ENCODE measurements at places on chromosomes 4 and X.

DNA sequence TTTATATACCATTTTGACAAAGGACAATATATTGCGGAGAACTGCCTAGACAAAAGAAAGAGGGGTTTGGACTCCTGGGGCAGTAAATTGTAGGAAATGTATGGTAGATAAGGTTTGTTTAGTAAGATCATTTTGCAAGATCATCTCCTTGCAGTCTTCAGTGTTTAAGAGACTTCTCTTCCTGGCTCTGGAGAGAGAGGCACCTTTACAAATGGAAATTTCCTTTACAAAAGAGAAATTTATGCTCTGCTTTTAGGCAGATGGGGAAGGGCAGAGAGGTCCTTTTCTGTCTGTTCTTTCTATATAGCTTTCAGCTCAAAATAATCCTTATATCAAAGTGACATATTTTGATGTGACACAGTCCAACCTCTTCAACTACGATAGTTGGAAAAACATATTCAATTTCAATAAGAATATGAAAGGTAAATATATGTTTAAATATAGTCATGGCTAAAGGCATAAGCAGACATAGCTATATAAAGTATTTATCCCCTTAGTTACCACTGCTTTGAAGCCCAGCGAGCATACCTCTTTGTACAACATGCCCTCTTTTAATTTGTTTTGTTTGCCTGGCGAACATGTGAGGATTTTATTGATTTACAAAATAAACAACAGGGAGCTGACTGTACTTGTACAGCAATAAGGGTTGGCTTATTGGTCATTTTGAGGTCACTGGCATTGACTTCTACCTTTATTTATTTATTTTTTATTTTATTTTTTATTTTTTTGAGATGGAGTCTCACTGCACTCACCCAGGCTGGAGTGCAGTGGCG, 65.2 kb downstream of the TRIM2 start:
- no peak for DNase-seq

DNA sequence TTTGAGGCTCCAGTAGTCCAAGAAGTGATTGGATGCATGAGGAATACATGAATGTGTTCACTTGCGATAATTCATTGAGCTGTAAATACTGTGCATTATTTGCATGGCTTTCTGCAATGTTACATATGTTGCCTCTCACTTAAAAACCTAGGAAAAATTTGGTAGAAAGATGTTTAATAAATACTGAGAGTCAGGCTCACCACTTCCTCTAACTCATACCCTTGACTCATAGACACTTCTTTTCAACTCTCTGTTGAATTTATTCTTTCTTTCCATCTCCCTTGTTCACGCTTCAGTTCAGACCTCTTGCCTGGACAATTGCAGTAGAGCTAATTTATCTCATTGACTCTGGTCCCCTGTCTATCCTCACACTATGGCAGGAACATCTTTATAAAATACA, 35.8 kb upstream of the LEF1 start:
- DNase-seq, result no peak

DNA sequence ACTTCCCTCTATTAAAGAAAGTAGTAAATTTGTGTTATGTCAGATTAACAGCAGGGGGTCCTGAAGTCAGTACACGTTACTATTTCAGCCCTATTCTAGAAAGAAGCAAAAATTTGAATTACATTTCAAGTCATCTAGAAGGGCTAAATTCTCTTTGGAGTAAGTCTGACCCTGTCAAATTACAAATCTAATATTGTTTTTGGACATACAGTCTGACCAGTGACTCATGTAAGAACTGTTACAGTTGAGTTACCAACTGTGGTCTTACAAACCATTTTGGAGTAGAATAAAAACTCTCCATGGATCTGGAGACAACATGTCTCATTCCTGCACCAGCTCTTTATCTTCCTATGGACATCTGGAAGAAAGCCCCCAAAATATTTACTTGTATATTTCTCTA, 36.0 kb upstream of the GYPA start:
- DNase-seq, result no peak

- DNase-seq, result no peak
Observed at GRCh38 chrX:107709266-107709806, 66.3 kb downstream of the TSC22D3 start.

- no peak for DNase-seq
Observed at GRCh38 chr4:155822572-155822971, 43.5 kb downstream of the ASIC5 start.

- no peak for DNase-seq
Observed at GRCh38 chr4:153000076-153000420, 63.9 kb downstream of the FHDC1 start.

DNA sequence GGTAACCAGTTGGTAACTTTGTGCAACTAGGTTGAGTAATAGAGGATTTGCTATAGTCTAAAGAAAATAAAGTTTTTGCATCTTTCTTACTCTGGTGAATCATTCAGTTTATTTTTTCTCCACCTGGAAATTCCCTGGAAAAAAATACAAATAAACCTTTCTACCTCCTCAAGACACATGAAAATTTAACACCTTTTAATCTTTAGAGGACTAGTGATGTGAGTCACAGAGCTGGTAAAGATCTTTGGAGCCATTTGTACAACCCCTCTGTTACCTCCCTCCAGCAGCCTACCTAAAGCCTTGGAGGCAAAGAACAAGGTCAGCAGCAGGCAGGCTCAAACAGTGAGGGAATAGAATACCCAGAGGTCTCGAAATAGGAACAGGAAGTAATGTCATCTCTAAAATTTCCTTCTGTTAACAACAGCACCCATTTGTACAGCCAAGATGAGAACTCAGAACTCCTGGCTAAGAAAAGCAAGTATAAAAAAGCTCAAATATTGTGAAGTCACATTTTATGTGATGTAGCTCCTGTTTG, 10.2 kb upstream of the MAOB start:
- DNase-seq, result no peak

DNA sequence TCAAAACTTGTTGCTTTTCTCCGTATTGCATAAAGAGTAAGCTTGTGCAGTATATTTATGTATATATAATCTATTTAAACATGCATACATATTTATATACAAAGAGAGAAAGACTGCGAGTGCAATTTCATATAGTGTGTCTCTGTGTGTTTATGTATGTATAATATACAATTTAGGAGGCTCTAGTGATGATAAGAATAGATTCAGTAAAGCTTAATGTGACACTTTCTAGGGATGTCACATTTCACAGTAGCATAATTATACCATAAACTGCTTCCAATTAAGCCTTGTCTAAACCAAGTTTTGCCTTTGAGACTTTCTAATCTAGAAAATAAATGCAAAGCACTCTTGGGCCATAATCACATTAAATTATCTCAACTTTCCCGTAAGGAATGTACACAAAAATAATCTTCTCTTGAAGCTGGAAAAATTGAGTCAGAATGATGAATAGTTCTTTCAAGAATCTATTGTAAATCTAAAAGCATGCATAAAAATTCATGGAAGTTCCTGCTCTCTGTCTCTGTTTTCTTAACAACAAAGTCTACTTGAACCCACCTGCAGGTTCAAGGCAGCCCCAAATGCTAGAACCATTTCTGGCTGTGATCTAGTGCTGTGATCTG, 114.1 kb upstream of the NPY2R start:
- no peak for DNase-seq

GRCh38 chrX:70452143-70452733, 7.6 kb downstream of the DLG3 start:
- DNase-seq, result no peak

GRCh38 chr4:183858011-183858615, 47.0 kb upstream of the STOX2 start:
- DNase-seq, result no peak

GRCh38 chrX:110442635-110443034, 84.0 kb downstream of the RTL9 start:
- no peak for DNase-seq

DNA sequence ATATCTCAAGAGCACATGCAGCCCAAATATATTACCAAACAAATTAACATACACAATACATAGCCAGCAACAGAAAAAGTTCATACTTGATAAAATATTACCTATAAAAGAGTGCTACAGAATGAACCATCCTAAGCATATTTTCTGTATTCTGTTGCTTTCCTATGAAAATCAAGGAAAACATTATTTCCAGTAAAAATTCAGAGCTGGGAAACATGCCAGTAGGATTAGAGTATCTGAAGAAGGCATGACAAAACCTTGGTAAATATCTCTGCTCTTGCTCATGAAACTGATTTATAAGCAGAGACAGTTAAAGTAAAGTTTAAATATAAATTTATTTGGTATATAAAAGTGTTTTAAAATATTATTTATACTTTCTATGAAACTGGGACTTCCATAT, 599.7 kb downstream of the ARAP2 start:
- no peak for DNase-seq

GRCh38 chr4:15031993-15032675, 29.9 kb downstream of the CPEB2 start:
- no peak for DNase-seq

DNA sequence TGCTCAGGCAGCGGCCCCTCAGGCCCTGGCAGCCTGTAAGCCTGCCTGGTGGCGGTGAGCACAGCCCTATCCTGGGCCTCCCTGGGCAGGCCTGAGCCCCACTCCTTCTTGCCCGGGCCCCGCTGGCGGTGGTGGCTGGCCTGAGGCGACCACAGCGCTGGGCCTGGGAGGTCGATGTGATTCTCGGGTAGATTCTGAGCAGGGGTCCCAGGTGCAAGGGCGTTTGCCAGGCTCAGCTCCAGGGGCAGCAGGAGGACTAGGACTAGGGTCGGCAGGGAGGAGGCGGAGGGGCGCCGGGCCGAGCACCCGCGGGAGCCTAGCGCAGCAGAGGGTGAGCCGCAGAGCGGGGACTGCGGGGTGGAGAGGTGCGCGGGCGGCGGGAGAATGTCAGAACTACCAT, 17.0 kb downstream of the FAM9A start:
- DNase-seq, result no peak

DNA sequence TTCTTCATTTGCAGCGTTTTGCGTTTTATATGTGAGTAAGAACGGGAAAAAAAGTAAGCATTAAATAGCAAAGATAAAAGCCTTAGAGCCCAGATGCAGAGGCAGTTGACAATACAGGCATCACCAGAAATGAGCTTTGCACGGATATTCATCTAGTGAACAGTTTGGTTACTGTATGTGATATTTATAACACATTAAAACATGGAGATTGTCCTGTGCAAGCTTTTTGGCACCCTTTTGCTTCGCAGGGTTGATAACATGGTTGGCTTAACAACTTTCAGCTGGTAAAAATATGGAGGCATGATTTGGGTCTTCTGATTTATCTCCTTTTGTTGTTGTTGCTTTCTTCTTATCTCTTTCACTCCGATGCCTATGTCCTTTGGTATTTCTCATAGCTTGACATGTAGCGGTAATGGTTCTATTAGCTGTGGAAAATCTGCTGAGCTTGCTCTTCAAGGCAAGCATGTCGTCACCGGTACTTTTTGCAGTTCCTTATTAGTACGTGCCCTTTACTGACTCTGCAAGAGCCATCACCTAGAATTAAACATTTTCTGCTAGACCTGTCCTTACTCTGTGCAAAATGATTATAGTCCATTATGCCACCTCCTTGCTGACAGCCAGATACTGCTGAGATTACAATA, 102.9 kb downstream of the PCDH7 start:
- DNase-seq, result no peak

GRCh38 chrX:107482046-107482445, 32.6 kb downstream of the FRMPD3 start:
- DNase-seq, result no peak

DNA sequence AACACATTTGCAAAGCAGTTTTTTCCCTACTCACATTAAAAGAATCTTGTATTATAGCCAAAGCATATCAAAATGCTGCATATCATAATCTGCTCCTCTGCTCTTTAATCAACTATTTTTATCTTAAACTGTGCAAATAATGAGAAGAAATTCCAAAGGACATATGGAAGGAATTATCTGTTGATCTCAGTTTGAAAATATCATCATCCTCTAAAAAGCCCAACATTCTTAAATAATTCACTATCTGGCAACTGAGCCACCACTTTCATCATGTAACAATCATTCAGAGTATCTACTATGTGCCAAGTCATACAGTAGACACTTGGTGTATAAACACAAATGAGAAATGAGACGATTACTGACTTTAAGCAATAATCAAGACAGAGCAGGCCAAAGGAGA, 63.0 kb downstream of the PRSS12 start:
- DNase-seq, result no peak

GRCh38 chr4:87132035-87132434, 88.4 kb downstream of the KLHL8 start:
- no peak for DNase-seq

DNA sequence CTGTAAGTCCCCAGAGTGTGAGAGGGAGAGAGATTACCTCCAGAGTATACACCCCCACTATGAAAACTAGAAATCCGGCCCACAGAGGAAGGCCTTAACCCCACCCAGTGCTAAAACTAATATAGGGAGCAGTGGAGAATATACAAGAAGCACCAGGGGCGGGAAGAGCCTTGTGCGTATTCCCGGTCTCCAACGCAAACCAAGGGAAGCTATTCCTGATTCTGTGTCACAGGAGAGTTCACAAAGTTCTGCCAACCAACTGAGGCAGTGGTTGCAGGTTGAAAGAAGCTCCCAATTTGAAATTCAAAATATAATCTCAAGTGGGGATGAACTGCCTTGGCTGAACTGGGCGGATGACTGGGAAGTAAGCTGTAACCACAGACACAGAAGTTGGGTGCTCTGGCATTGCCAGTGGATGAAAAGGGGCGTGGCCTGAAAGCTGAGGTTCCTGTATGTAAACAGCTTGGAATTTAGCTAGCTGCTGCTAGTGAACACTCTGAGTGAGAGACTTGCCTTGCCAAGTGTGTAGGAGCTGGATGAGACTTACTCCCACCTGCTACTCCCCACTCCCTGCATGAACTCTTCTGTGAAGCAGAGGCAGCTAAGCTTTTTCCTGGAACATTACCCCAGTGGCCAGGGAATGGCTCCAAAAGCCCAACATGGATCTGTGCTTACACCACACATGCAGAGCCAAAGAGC, 32.7 kb downstream of the ELF2 start:
- DNase-seq, result no peak

DNA sequence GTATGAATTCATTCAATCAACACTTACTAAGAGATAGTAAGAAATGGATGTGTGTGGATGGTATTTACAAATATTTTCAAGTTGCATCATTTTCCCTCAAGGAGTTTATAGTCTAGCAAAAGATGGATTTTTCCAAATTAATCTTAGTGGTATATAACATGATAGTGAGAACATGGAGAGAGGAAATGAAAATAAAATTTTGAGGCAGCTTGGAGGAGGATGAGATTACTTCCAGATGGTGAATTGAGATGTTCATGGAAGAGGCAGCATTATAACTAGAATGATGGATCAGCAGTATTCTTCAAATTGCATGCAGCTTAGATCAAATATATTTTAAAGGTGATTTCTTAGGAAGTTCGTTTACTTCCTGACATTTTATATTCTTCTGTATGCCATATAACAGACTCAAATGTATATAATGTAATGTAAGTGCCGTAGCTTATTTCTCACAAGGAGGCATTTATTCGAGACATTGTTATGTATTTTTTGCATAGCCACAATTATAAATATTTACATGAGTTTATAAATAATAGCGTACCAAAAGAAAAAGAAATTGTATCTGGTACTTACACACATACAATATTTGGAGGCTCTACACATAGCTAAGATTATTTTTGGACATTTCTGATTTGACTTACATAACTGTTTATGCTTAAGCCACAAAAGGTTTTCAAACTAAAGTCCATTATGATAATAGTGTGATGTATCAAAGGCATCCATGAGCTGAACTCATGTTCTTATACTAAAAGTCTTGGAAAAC, 439.4 kb downstream of the SPRY1 start:
- no peak for DNase-seq
